ENCODE measurements at places on chromosomes 2 and 18.

DNA sequence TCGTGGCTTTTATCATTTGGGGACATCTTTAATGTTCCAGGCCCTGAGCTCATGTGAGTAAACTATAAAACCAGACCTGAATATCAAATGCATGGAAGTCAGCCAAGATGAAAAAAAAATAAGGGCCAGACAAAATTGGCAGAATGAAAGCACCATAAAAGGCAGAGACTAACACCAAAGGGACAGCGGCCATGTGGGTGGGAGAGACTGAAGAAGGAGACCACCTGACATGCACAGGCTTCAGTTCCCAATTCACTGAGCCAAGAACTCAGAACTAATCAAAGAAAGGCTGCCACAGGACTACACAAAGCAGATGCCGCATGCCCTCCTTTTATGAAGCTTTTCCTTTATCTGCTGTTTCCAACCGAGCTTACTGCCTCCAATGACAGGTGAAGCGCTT lies 267.1 kb downstream of the RAD51AP2 start:
- DNase-seq, result no peak

- DNase-seq, result no peak
These were observed 114.1 kb downstream of the BCL11A start for GRCh38 chr2:60439219-60439974.

- no peak for DNase-seq
These were observed 326.4 kb upstream of the SPHKAP start for GRCh38 chr2:228507870-228508269.

DNA sequence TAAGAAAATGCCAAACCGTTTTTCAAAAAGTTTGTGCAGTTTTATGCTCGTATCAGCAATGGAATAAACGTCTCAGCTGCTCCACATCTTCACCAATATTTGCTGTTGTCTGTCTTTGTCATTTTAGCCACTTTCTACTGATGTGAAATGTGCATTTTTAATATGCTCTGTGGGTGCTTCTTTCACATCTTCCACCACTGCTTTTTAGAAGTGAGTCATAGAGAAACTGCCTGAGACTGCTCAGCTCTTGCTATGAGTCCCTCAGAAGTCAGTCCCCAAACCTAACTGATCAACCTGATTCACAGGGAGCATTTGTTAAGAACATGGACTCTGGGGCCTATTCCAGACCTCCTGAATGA lies 41.0 kb upstream of the EPC2 start:
- DNase-seq, result no peak

- no peak for DNase-seq
These were observed 655.1 kb downstream of the DSC3 start for GRCh38 chr18:30387401-30387800.

DNA sequence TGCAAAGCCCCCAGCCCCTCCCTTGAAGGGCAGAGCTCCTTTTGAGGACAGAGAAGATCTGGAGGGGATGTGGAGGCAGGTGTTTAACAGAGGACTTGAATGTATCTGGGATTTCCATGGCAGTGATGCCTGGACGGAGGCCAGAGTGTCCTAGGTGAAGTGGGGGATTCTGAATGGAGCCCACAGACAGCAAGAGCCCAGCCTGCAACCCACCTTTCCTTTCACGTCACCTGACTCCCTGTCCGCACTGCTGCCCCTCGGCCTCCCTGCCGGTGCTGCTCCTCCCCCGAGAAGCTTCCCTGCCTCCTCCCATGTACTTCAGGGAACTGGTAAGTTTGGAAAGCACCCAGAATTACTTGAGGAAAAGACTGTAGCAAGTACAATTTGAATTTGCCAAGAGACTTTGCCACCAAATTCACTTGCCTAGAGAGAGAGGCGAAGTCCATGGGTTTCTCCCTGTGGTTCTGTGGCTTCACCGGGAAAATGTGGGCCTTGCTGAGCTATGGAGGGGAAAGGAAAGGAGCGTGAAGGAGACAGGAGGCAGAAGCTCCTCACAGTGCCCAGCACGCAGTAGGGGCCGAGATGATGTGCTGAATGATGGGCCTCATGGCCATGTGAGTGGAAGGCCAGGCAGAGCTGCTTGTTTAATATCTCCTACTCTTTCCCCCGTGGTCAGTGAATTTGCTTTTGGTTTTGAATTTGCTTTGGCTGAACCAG lies 13.9 kb upstream of the ASPRV1 start:
- no peak for DNase-seq

Measured in EL (cell line).